ENCODE measurements at places on chromosomes 1 and 21.

DNA sequence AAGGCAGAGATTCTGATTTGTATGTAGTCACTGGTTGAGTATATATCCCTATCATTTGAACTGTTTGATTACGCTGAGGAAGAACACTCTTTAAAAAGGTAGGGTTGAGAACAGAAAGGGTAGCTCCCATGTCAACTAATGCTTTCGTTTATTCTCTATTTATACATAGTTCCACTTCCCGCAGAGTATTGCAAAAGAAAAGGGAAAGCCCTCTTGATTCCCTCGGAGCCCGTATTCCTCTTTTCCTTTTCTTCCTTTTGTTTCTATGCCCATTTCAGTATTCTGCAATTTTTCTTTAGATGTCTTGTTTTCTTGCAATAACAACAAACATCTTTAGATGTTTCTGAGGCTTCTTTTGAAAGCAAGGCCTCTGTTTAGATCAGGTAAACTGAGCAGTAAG is 78.2 kb downstream of the DNTTIP2 start:
- no peak for DNase-seq

DNA sequence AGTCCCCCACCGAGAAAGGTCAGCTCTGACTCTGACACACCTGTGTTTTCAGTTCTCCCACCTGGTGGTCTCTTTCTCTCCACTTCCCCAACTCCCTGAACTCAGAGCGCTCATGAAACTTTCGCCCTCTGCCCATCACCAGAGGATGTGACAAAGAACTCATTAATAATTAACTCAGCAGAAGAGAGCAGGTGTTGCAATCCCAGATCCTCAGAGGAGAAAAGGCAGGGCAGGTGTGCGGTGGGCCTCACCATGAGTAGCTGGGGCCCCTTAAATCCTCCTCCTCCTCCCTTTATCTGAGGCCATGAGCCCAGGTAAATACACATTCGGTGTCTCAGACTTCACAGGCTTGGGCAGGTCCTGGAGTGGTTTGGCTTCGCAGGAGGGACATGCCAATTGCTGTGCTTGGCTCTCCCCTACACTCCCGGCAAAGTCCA is 1.7 kb upstream of the LAMB3 start:
- DNase-seq = no peak

DNA sequence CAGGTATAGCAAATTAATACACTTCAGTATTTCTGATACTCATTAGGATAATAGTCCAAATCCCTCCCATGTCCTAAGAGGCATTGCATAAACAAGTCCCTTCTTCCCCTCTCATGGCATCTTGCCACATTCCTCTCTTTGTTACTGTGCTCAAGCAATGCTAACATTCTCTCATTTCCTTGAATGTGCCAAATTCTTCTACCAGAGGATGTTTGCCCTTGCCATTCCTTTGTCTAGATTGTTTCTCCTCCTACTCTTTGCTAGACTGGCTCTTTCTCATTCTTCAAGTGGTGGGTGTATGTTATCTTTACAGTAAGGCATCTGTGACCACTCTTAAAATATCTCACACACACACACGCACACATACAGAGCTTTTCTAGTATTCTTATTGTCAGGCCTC is 621.0 kb upstream of the CXADR start:
- DNase-seq = no peak

DNA sequence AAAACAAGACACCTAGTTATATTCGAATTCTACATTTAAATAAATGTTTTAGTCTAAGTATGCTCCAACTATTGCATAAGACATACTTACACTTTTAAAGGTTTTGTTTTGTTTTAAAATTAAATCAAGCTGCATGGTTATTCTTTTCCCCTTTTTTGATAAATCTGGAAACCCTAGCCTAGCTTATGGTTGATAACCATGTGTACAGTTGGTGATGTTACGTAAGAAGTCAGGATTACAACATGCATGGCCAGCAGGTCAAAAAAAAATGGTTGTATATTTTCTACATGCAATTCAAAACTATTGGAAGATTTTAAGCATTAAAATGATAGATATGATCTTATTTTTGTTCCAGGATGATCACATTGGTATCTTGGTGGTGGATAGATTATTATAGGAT is 1600.6 kb downstream of the PLA2G4A start:
- no peak for DNase-seq

DNA sequence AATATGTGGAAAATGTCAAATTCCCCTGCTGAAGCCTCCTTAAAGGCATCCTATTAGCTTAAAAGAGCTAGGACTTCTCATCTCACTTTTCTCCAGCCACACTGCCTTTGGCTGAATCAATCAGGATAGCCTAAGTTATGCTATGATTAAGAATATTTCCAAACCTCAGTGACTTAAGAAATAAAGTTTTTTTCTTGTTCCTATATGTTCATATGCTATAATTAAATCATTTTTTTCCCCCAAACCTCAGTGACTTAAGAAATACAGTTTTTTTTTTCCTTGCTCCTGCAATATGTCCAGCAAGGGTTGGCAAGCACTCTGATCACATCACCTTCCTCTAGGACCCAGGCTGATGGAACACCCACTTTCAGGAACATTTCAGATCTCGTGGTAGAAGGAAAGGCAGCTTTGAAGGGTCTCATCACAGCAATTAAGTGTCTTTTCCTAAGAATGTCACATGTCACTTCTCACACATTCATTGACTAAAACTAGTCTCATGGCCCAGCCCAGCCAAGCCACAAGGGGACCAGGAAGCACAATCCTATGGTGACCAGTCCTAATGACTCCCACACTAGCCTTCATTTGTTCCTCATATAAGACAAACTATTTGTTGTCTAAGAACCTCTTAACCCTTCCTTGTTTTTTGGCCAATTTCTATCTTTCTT is 6.3 kb upstream of the JUN start:
- no peak for DNase-seq

- no peak for DNase-seq
Measured at GRCh38 chr1:68051475-68051874, 1.0 kb upstream of the DIRAS3 start.

GRCh38 chr1:184524248-184524647 is 137.4 kb downstream of the C1orf21 start:
- DNase-seq = no peak

DNA sequence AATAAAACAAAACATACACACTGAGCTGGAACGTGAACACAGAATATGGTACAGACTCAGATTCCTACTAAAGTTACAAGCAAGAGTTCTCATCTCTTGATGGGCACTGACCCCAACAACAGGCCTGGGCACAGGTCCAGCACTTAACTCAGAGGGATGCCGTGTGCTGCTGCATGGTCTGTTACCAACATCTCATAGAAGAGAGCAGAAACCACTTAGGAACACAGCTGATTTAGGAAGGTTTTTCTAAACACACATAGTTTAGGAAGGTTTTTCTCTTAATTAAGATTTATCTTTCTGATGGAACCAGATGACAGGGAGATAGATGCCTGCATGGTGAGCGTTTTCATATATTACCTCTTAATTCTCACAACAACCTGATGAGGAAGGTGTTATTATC is 1.5 kb downstream of the GCLM start:
- DNase-seq = no peak

DNA sequence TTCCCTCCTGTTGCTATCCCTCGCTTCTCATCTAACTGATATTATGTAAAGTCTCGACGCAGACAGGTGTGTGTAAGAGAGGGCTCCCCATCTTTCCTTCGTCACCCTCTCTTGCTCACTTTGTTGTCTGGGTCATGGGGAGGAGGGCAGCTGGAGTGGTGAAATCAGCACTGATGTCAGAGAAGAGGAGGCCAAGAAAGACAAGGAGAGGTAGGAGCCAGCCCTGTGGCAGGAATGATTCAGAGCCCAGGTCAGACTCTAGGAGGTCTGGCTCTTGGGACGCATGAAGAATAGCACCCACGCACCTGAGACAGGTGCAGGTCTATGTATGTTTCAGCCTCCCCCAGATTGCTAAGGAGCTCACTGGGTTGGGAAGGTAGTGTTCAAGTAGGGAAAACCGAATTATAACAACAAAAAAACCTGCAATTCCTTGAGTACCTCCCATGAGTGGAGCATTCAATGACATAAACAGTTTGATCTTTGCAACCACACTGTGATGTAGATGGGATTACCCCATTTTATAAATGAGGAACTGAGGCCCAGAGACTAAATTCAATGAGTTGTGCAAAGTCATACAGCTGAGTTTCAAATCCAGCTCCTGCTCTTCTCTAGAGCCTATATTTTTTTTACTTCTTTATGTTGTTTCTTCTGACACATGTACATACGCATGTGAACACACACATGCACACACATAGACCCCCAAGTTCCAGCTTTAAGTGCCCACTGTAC is 10.4 kb downstream of the NUAK2 start:
- DNase-seq = peak; percentile 51

- DNase-seq = no peak
Measured at GRCh38 chr1:211737115-211738035, 62.0 kb upstream of the NEK2 start.

DNA sequence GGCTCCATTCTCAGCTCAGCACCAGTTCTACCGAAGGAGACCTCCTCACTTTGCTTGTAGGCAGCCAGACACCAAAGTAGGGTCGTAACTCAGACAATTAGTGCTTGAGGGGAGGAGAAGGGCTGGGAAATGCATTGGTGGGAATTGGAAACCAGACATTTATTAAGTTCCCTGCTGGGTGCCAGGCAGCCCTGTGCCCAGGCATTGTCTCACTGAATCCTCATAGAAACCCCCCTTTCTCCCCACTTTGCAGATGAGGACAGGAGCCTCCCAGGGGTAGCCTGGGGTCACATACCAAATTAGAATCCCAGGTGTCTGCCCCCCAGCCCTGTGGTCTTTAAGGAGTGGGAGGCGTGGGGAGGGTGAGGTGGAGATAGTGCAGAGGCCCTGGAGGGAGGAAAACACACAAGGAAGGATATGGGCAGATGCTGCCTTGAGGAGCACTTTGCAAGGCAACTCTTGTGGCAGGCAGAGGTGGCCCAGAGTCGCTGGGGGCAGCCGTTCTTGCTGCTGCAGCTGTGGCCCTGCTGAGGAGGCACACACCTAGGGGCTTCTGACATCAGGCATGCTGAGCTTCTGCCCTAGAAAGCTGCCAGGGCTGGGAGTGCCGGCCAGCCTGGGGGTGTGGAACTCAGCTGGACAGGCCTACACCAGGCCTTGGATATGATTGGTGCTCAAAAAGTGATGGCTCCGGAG is 29.4 kb downstream of the CDK18 start:
- no peak for DNase-seq

DNA sequence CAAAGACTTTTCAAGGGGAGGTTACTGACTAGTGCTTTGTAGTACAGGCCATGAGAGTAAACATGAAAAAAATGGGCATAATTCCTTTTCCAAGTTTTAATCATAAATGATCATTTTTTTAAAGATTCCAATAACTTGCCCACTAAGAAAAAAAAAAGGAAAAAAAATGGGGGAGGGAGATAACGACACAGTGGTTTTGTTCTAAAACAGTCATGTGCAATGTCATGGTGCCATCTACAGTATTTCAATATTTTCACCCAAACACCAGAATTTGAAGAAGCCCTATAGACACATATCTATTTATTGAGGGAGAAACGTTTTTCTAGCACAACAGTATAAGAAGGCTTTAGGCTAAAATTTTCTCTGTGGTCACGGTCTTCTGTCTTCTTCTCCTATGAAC is 250.2 kb downstream of the LTN1 start:
- no peak for DNase-seq

DNA sequence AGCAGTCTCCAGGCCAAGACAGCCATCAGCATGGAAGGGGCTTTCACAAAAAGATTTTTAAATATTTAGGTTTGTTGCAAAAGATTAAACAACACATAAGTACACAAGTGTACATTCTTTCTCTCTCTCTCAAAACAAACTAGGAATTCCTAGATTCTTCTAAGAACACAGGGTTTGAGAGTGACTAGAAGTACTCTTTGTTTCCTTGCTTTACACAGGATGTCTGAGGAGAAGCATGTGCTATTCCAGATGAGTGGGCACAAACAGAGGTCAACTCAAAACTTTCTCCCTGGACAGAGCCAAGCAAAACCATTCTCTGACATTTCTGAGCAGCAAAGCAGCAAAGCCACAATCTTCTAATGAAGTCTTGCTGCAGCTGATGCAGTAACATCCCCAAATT is 210.6 kb upstream of the HOOK1 start:
- DNase-seq = no peak

DNA sequence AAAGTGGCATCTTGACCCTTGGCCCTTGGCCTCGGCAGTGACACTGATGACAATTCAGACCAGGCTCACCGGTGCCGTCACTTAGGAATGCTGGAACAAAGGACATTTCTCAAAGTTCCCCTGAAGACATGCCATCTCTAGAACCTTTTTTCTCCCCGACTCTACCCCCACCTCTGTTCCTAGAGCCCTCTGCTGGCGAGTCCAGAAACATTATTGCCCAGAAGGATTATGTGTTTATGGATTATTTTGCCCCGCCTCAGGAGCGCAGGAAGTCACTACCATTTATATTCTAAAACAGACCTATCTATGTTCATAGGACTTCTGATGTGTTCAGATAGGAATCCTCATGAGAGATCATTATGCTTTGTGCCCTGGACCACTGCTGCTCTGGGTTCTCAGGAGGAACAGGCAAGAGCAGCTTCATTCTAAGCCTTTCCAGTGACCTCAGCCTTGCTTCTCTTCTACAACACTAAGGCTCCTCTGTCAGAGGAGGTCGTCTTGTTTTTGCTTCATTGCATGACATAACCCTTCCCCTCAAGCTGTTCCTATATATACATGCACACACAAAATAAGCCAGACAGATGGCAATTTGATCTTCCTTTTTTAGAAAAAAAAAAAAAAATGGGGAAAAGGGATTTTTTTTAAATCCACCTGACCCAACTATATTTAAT is 12.4 kb upstream of the SHISA4 start:
- DNase-seq = no peak

DNA sequence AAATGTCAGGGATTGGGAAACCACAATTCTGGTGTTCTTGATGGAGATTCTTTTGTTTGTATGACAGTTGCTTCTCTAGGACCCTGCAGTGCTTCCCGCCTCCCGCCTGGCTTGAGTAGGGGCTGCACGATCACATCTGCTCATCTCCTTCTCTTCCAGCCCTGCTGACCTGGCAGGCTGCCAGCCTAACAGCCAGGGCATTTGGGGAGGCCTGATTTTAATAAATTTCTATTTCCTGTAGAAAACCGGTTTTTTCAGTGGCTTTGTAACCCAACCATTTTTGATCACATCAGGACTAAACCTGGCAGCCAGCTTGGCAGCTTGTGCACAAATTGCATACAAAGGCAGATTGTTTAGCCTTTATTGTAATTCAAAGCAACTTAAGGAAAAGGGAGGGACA is 78.9 kb downstream of the UBE2U start:
- no peak for DNase-seq

GRCh38 chr1:108670131-108670773 is 9.4 kb upstream of the HENMT1 start:
- DNase-seq = no peak

- DNase-seq = peak; percentile 91
Measured at GRCh38 chr1:15847100-15847892, at the start of gene SPEN. Gene SPEN (plus strand): TSS chr1:15847707. CDS start chr1:15848068, 361 bp downstream.

All from GM10248 (cell line).